M059J (cell line): ENCODE measurements at places on chromosomes 6 and 20. TPM values are rescaled to one million over a fixed set of nuclear protein-coding genes. Genes with fewer than 3 reads are reported as not detected.

DNA sequence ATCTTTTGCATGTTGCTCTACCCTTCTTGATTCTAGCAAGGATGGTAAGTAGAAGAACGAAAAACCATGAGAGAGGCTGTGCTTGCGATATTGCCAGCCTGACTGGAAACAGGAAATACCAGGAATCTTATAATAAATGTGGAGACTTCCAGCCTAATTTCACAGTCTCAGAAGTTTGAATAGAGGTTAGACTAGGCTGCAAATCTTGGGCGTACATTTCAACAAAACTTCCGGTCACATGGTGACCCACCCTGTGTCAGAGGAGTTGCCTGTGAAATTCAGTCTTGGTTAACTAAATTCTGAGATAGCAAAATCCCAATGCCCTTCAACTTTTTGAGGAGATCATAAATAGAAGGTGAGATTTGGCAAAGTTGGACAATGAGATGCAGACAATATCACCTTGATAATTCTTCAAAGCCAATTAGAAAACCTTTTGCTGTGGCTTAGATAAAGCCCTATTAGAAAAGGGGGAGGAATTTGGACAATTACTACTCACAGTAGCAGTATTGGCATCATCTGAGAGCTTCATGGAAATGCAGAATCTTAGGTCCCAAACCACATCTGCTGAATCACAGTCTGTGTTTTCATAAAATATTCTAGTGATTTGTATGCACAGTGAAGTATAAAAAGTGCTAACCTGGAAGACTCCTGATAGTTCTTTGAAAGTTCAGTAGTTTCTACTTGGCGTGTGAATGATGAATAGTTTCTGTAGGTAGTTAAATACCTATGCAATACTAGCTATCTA is 262.0 kb upstream of the JAG1 start:
- DNase-seq = no peak

REM1 gene
- total RNA-seq = not detected in 2 replicates

CEP57L1 gene
- total RNA-seq = 51.2 and 51.3 TPM in 2 replicates

GRCh38 chr20:57545927-57546662 is 14.8 kb upstream of the PCK1 start:
- no peak for DNase-seq

DNA sequence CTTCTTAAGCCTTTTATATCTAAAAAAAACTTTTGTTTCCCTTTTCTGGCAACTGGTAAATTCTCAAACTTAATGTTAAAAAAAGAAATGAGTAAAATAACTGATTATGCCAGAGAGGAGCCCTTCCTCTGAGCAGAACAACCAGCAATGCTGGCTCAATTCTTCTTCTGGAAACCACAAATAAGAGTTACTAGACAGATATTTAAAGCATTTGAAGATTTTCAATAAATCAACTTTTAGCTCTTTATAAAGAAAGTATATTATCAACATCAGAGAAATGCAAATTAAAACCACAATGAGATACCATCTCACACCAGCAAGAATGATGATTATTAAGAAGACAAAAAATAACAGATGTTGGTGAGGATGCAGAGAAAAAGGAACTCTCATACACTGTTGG is 61.1 kb upstream of the TCF21 start:
- peak; percentile 40 for DNase-seq

DNA sequence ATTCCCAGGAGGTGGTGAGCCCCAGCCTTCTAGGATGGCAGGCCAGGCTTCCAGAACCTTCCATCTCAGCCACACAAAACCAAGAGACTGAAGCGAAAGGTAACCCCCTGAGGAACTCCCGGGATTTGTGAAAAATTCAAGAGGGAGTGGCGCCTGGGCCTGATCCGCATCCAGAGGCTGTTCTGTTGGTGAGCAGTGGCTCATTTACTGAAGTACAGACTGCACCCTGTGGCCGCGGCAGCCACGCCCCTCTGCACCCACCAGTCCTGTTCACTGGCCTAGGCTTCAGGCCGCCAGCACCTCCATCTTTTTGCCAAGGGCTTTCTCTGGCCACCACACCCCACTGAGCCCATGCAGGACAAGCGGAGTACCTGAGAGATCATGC is 79.1 kb upstream of the PTPN1 start:
- no peak for DNase-seq

GRCh38 chr6:54286141-54286540 is 22.1 kb upstream of the TINAG start:
- peak; percentile 41 for DNase-seq

- DNase-seq = no peak
Measured at GRCh38 chr6:12363651-12364381, 73.7 kb downstream of the EDN1 start.

USP49 gene
- total RNA-seq = 2.6 and 3.6 TPM in 2 replicates

DNA sequence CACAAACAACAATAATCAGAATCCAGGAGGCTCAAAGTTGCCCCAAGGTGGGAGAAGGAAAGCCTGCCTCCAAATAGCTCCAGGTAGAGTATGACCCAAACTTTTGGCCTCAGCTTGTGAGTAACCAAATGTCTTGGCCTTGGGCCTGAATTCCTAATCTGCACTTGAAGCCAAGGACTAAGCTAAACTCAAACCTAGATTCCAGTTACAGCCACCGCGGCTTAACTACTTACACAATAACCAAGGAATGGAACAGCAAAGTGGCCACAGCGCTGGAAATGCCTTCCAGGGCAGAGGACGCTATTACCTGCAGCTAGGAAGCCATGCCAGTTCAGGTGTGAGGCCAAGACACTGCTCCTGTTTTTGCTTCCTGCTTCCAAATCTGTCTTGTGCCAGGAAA is 4.6 kb downstream of the NINL start:
- peak; percentile 73 for DNase-seq

DNA sequence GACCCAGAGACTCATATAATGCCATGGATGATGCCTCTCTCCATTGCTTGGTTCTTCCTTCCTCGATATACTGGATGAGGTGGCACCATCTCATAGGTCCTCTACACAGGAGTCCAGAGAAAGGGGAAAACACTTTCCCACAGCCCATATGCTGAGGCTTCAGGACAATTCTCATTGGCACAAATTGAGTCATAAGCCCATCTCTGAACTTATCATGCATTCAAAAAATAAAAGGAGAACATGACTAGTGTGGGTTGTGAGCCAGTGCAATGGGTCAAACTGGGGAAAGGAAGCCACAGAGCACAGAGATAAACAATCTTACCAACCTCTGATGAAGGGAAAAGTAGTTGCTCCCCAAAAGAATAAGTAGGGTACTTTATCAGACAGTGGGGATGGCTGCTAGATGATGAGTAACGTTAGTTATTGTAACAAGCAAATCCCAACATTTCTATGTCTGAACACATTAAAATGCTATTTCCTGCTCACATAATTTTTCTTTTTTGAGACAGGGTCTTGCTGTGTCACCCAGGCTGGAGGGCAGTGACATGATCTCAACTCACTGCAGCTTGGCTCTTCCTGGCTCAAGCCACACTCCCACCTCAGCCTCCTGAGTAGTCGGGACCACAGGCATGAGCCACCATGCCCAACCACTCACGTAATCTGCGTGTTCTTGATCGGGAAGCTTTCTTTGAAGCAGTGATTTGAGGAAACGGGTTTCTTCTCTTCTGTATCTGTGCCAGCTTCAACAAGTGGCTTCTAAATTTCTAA is 27.0 kb downstream of the SOD2 start:
- DNase-seq = no peak

TRIM15 gene
- not detected in 2 replicates for total RNA-seq

DNA sequence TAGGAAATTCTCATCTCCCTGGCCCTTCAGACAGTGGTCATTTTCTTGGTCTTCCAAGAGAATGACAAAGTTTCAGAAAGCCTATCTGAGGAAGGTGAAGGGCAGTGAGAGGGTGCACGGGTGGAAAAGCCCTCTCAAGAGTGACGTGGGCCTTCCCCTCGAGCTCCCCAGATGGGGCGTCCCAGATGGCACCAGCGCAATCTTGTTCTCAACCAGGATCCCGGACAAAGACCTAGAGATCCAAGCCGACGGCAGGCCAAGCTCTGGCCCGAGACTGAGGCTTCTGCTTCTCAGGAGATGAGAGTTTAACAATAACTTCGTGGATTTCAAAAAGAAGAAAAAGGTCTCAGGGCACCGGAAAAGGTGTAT is 797 bp upstream of the ZNF133 start:
- DNase-seq = no peak

- no peak for DNase-seq
Measured at GRCh38 chr20:24966317-24967012, 17.4 kb downstream of the CST7 start.

GRCh38 chr6:43712579-43712978 is 25.0 kb upstream of the MRPS18A start:
- DNase-seq = no peak

OTOR gene
- not detected in 2 replicates for total RNA-seq

GRCh38 chr6:54981276-54981609 is 134.7 kb downstream of the FAM83B start:
- no peak for DNase-seq

- no peak for DNase-seq
Measured at GRCh38 chr6:169048185-169048864, 205.3 kb downstream of the THBS2 start.

- DNase-seq = peak; percentile 41
Measured at GRCh38 chr6:100188754-100189153, 194.7 kb upstream of the MCHR2 start.

GRCh38 chr6:26322645-26323482 is 42.1 kb upstream of the BTN3A2 start:
- peak; percentile 96 for DNase-seq

GPR31 gene
- total RNA-seq = not detected in 2 replicates

HMGA1 gene
- 124 and 169 TPM in 2 replicates for total RNA-seq

DNA sequence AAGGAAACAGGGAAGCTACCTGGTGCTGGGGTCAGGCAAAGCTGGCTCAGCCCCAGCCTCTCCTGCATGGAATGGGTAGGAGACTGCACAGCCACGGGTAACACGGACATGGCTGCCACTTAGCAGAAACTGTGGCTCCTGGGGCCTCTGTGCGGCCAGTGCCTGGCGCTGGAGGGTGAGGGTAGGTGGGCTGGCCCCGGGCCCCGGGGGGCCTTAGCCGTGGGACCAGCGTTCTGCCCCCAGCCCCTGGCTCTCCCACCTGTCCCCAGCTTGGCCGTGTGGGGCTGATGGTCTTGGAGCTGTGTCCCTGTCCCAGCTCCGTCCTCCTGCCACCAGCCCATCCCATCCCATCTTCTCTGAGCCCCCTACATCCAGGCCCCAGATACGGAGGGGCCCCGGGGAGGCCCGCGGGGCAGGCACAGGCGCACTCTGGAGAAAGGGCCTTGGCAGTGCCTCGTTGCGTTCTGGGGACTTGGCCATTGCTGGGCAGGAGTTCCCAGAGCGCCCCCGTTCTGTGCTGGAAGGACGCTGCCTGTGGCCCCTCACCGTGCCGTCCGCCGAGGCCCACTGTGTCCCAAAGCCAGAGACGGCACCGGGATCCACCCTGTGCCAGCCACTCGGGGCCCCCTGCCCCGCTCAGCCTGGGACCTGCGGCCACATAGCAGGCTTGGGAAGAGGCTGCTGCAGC is 12.2 kb downstream of the CHRNA4 start:
- DNase-seq = no peak

GRCh38 chr6:24581084-24581669 is 64.8 kb downstream of the KIAA0319 start:
- DNase-seq = peak; percentile 73

DBNDD2 gene
- total RNA-seq = 15.4 and 17.6 TPM in 2 replicates

- DNase-seq = no peak
Measured at GRCh38 chr20:51353491-51353890, 189.0 kb downstream of the NFATC2 start.

SPATS1 gene
- total RNA-seq = not detected in 2 replicates

TRIM40 gene
- not detected in 2 replicates for total RNA-seq

DNA sequence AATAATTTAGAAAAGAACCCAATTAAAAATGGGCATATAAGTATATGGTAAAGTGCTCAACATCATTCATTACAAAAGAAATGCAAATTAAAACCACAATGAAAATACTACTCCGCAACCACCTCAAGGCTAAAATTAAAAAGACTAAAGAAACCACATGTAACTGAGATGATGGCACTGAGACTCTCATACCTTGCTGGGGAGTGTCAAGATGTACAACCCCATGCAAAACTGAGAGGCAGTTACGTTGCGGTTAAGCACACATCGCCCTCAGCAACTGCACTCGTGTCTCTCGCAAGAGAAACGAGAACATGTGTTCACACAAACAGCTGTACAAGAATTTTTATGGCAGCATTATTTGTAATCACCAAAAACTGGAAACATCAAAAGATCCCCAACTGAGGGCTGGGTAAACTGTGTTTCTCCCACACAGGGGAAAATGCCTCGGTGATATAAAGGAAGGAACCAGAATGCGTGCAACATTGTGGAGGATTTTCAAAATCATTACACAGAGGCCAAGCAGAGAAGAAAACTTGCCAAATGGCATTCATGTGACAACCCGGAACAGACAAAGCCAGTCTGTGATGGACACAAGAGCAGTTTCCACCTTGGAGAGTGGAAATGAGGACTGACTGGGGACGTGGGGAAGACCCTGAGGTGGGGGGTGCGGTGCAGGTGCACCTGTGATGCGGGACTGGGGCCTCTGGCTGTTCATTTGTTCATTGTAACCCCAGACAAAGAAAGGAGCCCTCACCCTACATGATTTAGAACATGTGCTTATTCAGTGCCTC is 144.9 kb downstream of the WDR27 start:
- DNase-seq = no peak

- DNase-seq = no peak
Measured at GRCh38 chr6:167788563-167788903, 38.2 kb upstream of the AFDN start.

WFDC13 gene
- total RNA-seq = not detected in 2 replicates

DNA sequence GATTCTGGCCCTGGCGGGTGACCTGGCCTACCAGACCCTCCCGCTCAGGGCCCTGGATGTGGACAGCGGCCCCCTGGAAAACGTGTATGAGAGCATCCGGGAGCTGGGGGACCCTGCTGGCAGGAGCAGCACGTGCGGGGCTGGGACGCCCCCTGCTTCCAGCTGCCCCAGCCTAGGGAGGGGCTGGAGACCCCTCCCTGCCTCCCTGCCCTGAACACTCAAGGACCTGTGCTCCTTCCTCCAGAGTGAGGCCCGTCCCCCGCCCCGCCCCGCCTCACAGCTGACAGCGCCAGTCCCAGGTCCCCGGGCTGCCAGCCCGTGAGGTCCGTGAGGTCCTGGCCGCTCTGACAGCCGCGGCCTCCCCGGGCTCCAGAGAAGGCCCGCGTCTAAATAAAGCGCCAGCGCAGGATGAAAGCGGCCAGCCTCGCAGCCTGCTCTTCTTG is 868 bp upstream of the SLC2A4RG start:
- DNase-seq = no peak

SCUBE3 gene
- total RNA-seq = 0.12 TPM in 1 of 2 replicates, not detected in the other

DNA sequence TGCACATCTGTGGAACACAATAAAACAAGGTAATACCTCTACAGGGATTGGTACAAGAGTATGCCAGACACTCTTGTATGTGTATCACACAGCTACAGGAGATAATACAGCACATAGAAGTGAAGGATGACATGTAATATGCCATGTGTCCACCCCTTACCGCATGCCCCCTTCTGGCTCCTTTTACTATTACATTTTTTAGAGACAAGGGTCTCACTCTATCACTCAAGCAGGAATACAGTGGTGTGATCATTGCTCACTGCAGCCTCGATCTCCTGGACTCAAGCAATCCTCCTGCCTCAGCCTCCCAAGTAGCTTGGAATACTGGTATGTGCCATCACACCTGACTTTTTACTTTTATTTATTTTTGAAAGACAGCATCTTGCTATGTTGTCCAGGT is 4.2 kb upstream of the NCR3 start:
- peak; percentile 59 for DNase-seq

DUSP15 gene
- total RNA-seq = 0.91 and 3.2 TPM in 2 replicates

THEMIS gene
- total RNA-seq = not detected in 2 replicates
